ENCODE measurements at places on chromosomes 3 and 15. TPM values are rescaled to one million over a fixed set of nuclear protein-coding genes. Genes with fewer than 3 reads are reported as not detected.

GRCh38 chr3:113548501-113548900 lies 16.1 kb downstream of the SIDT1 start:
- H3K36me3 ChIP-seq, result no peaks in the 10 kb centered on the region
- no peaks in the 10 kb centered on the region for H3K27me3 ChIP-seq
- no peaks in the 10 kb centered on the region for H3K4me1 ChIP-seq
- DNase-seq, result no peak

- no peaks in the 10 kb centered on the region for H3K27me3 ChIP-seq
- no peak overlapping the region for H3K27ac ChIP-seq
- H3K36me3 ChIP-seq, result peaks cover 13% of the 10 kb centered on the region
- H3K4me1 ChIP-seq, result no peaks in the 10 kb centered on the region
- H3K4me3 ChIP-seq, result no peak overlapping the region
- DNase-seq, result no peak
Measured at GRCh38 chr3:48750856-48751255, 33.8 kb upstream of the IP6K2 start.

GRCh38 chr3:172836390-172836997 lies 86.0 kb downstream of the ECT2 start:
- H3K27ac ChIP-seq, result no peak overlapping the region
- no peak overlapping the region for H3K4me3 ChIP-seq
- H3K36me3 ChIP-seq, result no peaks in the 10 kb centered on the region
- DNase-seq, result peak; percentile 77
- H3K4me1 ChIP-seq, result no peaks in the 10 kb centered on the region
- no peaks in the 10 kb centered on the region for H3K27me3 ChIP-seq

DNA sequence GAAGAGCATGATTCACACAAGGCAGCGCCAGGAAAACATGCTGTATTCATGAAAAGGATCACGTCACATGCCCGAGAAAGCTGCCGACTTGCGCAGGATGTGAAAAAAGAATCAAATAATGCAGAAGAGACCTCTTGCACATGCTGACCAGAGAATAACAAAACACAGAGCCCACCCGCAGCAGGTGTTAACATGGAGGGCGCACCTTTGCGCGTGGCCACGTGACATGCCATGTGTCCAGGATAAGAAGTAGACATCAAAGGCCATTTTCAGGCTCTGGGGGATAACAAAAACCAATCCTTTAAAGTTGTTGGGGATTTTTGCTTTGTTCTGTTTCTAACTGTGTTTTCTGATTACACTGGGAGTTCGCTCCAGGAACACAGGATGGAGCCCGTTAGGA lies 1332.8 kb downstream of the ZPLD1 start:
- H3K27ac ChIP-seq, result no peak overlapping the region
- no peaks in the 10 kb centered on the region for H3K27me3 ChIP-seq
- no peaks in the 10 kb centered on the region for H3K4me1 ChIP-seq
- H3K4me3 ChIP-seq, result no peak overlapping the region

- no peak for DNase-seq
- H3K4me1 ChIP-seq, result no peaks in the 10 kb centered on the region
- H3K27ac ChIP-seq, result no peak overlapping the region
- H3K4me3 ChIP-seq, result no peak overlapping the region
Measured at GRCh38 chr15:69792823-69793222, 304.9 kb downstream of the TLE3 start.

DNA sequence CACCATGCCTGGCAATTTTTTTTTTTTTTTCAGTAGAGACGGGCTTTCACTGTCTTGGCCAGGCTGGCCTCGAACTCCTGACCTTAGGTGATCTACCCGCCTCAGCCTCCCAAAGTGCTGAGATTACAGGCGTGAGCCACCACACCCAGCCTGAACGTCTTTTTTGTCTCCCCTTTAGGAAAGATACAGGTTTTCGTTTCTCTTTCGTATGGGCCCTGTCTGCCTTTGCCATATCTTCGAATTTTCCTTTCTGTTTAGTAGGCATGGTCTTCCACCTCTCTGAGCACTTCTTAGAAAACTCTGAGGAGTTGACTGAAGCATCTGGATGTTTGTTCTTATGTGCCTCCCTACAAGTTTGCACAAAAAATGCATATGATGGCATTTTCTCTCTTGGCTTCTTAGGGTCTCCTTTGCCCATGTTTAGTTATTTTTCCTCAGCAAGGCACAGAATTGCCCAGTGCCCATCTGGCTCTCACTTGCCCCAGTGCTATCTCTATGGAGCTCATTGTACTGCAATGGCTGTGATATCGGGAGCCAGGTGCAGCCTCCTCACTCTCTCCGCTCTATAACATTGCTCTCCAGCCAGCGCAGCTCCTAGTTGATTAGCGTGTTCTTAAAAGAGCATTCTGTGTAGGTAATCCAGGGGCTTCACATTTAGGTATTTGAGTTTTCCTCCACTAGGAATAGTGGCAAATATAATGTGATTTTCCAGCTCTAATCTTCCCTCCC lies 48.0 kb downstream of the ABHD2 start:
- peaks cover 3% of the 10 kb centered on the region for H3K36me3 ChIP-seq
- peak overlapping the region; percentile 89 for H3K27ac ChIP-seq
- peaks cover 3% of the 10 kb centered on the region for H3K4me1 ChIP-seq
- no peak overlapping the region for H3K4me3 ChIP-seq
- H3K27me3 ChIP-seq, result no peaks in the 10 kb centered on the region

- H3K27ac ChIP-seq, result peak overlapping the region; percentile 98
- peak; percentile 79 for DNase-seq
- no peaks in the 10 kb centered on the region for H3K27me3 ChIP-seq
- no peaks in the 10 kb centered on the region for H3K36me3 ChIP-seq
Measured at GRCh38 chr15:63504979-63505841, 817 bp downstream of the USP3 start.

GRCh38 chr3:4666071-4666470 lies 172.9 kb downstream of the ITPR1 start:
- no peaks in the 10 kb centered on the region for H3K4me1 ChIP-seq
- H3K27ac ChIP-seq, result no peak overlapping the region
- H3K4me3 ChIP-seq, result no peak overlapping the region
- no peak for DNase-seq
- H3K27me3 ChIP-seq, result no peaks in the 10 kb centered on the region
- peaks cover 36% of the 10 kb centered on the region for H3K36me3 ChIP-seq

GRCh38 chr15:63474810-63475316 lies 29.5 kb upstream of the USP3 start:
- no peaks in the 10 kb centered on the region for H3K27me3 ChIP-seq
- H3K4me3 ChIP-seq, result no peak overlapping the region
- H3K27ac ChIP-seq, result no peak overlapping the region
- no peaks in the 10 kb centered on the region for H3K36me3 ChIP-seq

DNA sequence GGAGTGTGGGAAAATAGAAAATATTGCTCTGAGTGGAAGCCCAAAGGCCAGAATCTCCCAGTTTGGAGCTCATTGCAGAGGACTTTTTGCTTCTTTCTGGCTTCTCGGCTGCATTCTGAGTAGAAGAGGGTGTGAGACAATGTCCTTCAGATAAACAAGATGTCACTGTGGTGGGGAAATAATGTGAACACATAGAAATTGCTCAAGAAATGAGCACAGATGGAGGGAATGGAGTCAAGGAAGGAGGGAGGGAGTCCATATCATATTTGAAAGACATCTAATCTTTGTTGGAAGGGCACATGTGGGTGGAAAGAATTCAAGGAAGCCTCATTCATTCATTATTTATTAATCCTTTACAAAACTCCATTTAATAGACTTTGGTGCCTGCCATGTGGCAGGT lies 145.3 kb downstream of the FAM43A start:
- no peaks in the 10 kb centered on the region for H3K4me1 ChIP-seq
- no peak for DNase-seq

GRCh38 chr3:78041486-78041885 lies 1001.6 kb downstream of the ROBO2 start:
- H3K36me3 ChIP-seq, result no peaks in the 10 kb centered on the region
- H3K27ac ChIP-seq, result no peak overlapping the region

DNA sequence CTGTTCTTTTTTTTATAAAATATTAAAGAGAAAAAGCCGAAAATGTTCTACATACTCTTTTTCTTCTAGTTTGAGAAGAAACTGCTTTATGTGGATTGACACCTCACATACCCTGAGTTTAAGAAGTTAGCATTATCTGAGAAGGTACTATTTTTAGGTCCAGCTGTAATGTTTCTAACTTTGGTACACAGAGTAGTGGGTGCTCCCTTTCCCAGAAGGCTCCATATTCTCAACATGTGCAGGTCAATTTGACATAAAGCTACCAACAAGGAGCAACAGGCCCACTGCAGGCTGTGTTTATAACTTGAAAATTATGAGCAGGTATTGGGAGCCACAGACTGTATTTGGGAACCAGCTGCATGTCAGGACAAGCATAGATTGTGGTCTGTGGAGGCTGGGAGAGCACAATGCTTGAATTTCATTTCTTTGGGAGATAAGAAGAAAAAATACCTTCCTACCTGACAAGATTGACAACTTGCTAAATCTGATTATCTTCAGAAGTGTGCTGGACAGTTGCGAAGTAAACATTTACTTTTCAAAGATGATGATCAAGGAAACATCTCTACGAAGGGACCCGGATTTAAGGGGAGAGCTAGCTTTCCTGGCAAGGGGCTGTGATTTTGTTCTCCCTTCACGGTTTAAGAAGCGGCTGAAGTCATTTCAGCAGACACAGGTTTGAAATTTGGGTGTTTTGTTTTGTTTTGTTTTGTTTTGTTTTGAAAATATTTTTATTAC lies 57.2 kb downstream of the PPP2R3A start:
- H3K36me3 ChIP-seq, result no peaks in the 10 kb centered on the region
- no peak for DNase-seq
- H3K27me3 ChIP-seq, result no peaks in the 10 kb centered on the region
- H3K4me1 ChIP-seq, result no peaks in the 10 kb centered on the region
- H3K27ac ChIP-seq, result no peak overlapping the region

- no peak overlapping the region for H3K27ac ChIP-seq
- no peaks in the 10 kb centered on the region for H3K27me3 ChIP-seq
- no peaks in the 10 kb centered on the region for H3K36me3 ChIP-seq
- H3K4me1 ChIP-seq, result no peaks in the 10 kb centered on the region
- peak; percentile 34 for DNase-seq
- no peak overlapping the region for H3K4me3 ChIP-seq
Measured at GRCh38 chr3:197300361-197300760, 1.9 kb upstream of the DLG1 start.

DNA sequence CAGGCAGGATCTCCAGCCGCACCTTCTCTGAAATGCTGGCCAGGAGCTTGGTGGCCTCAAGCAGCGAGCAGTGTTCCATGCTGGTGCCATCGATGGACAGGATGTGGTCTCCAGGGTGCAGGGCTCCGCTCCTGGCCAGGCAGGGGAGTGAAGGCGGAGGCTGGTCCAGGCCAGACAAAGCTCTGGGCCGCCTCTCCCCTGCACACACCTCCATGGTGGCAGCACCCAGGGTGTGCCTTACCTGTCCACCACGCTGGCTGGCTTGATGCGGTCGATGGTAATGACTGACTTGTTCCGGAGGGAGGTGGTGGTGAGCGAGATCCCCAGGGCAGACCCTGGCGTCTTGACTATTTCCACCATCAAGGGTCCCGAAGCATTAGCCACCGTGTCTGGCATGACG lies 20.0 kb downstream of the GRIP2 start:
- no peak for DNase-seq
- H3K4me3 ChIP-seq, result no peak overlapping the region
- H3K36me3 ChIP-seq, result no peaks in the 10 kb centered on the region
- no peak overlapping the region for H3K27ac ChIP-seq
- no peaks in the 10 kb centered on the region for H3K27me3 ChIP-seq
- H3K4me1 ChIP-seq, result no peaks in the 10 kb centered on the region

DNA sequence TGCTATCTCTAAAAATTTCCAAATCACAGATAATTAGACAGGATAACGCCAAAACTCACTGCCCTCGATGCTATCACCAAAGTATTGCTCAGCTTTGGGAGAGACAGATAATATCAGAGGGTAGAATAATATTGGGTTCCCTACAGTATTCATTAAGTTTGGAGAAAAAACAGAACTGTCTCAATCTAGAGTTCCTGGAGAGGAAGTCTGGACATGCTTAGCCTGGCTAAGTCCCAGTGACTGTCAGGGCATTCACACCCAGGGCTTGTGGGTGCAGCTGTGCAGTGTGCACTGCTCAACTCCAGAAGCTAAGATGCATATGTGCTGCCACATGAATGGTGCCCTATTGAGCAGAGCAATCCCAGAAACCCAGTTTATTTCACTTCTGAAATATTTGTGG lies 459.6 kb upstream of the DPH6 start:
- no peaks in the 10 kb centered on the region for H3K4me1 ChIP-seq
- H3K27me3 ChIP-seq, result no peaks in the 10 kb centered on the region
- no peak overlapping the region for H3K4me3 ChIP-seq
- H3K27ac ChIP-seq, result no peak overlapping the region
- no peak for DNase-seq

Gene HTR3E
- polyA plus RNA-seq, result not detected

Gene CFAP161
- 2.4 TPM for polyA plus RNA-seq

Gene POTEB3
- not detected for polyA plus RNA-seq

Gene WDR82
- polyA plus RNA-seq, result 41.2 TPM

Gene LYSMD4
- 3.7 TPM for polyA plus RNA-seq

Gene NBEAL2
- 191 TPM for polyA plus RNA-seq

Gene VEPH1
- polyA plus RNA-seq, result 53.5 TPM

Gene LOXL1
- 9.4 TPM for polyA plus RNA-seq

Gene TNIK
- polyA plus RNA-seq, result 9.4 TPM

Gene SYNM
- 8.0 TPM for polyA plus RNA-seq

Gene CSPG4
- 16.0 TPM for polyA plus RNA-seq

Gene DYNC1LI1
- polyA plus RNA-seq, result 29.5 TPM

Gene CSTA
- polyA plus RNA-seq, result 45.9 TPM

Data from lung (tissue), 17 donors.